ENCODE measurements at places on chromosomes 12 and 14.

DNA sequence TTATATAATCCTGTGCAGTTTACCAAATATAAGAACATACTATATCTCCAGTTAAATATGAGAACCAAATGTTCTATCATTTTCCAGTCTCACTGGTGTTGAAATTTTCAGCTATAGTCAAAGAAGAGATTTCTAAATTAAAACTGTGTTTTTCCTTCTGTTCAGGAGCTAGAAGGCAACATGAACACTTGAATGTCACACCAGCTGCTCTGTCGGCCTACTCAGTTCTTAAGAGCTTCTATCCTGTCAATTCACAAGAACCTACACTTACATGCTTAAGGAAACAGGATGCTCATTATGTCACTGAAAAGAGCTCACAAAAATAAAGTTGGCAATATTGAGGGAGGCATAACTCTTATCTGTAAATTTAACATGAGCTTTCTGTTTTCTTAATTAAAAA lies 43.1 kb downstream of the ATP2B1 start:
- DNase-seq: no peak

GRCh38 chr12:89448526-89448925 lies 76.1 kb downstream of the GALNT4 start:
- DNase-seq: no peak

DNA sequence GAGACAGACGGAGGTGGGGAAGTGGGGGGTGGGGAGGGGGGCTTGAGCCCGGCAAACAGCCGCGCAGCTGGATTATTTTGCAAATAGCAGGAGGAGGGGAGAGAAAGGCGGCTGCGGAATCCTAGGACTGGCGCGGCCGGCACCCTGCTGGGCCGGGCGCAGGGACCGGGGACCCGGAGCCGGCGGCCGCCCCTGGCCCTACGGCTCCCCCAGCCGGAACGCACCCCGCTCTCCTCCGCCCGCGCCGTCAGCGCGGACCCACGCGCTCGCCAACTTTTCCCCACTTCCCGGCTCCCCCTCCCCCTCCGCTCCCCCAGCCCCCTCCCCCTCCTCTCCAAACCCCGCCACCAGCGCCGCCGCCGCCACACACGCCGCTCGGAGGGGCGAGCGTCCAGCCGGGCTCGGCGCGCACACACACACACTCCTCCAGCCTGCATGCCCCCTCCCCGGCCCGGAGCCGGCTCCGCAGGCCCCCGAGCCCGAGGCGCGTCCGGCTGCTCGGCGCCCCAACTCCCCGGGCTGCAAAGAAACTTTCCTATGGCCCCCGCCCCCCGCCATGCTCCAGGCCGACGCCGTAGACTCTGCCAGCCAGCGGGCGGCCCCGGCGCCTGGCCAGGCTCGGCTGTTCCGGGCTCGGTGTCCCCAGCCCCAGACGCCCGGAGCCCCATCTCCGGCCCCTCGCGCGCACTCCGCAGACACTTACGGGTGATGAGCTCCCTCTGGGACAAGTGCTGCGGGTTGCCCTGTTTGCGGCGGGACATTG lies 1.4 kb downstream of the BCL11B start:
- DNase-seq: no peak

GRCh38 chr14:100900837-100901390 lies 2.6 kb downstream of the RTL1 start:
- no peak for DNase-seq

- DNase-seq: no peak
These were observed 42.5 kb upstream of the DIO3 start for GRCh38 chr14:101518611-101519473.

Data from CD4-positive, alpha-beta T cell treated with Interleukin-4 for 1 hour (primary cell).